Esophagus squamous epithelium (tissue), 5 donors: ENCODE measurements at places on chromosomes 7 and 10.

GRCh38 chr7:151657173-151657572 is 137.5 kb upstream of the RHEB start:
- DNase-seq: no peak

- DNase-seq: no peak
These were observed 362.6 kb upstream of the MGMT start for GRCh38 chr10:129104266-129105045.

GRCh38 chr10:10915215-10915614 is 102.5 kb upstream of the CELF2 start:
- no peak for DNase-seq

- DNase-seq: no peak
These were observed 527.6 kb downstream of the PHTF2 start for GRCh38 chr7:78326189-78326588.

GRCh38 chr7:85320699-85321476 is 134.0 kb upstream of the SEMA3D start:
- no peak for DNase-seq

DNA sequence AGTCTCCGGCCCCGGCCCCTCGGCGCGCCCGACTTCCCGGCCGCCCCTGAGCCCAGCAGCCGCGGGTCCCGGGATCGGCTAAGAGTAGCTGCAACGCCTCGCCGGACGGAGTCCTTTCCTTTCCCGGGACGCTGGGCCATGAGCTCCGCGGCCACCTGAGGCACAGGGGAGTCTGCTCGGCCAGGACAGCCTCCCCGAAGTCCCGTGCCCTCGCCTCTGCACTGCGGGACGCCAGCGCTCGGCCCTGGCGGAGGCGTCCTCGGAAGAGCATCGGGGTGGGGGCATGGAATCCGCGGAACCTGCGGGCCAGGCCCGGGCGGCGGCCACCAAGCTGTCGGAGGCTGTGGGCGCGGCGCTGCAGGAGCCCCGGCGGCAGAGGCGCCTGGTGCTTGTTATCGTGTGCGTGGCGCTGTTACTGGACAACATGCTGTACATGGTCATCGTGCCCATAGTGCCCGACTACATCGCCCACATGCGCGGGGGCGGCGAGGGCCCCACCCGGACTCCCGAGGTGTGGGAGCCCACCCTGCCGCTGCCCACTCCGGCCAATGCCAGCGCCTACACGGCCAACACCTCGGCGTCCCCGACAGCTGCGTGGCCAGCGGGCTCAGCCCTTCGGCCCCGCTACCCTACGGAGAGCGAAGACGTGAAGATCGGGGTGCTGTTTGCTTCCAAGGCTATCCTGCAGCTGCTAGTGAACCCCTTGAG is 502 bp downstream of the SLC18A3 start:
- no peak for DNase-seq

DNA sequence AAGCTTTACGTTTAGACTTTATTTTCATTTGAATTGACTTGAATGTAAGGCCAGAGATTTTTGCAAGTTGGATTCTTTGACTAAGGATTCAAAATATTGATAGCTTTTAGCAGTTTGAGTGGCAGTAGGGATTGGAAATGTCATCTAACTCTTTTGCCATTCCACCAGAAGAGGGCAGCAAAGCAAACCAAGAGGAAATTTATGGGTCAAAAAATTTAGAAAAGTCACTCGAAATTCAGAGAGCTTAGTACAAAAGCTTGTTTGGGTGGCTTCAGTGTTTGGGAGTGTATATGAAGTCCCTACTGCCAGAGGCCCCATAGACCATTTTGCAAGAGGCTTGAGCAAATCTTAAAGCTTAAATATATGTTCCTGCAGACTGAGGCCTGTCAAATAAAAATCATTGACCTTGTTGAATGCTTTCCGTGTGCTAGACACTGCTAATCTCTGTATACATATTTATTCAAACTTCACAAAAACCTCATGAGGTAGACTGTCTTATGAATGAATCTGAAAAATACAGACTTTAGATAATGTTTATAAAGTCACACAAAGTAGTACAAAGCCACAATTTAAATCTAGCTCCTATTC is 44.6 kb upstream of the RSBN1L start:
- DNase-seq: no peak

DNA sequence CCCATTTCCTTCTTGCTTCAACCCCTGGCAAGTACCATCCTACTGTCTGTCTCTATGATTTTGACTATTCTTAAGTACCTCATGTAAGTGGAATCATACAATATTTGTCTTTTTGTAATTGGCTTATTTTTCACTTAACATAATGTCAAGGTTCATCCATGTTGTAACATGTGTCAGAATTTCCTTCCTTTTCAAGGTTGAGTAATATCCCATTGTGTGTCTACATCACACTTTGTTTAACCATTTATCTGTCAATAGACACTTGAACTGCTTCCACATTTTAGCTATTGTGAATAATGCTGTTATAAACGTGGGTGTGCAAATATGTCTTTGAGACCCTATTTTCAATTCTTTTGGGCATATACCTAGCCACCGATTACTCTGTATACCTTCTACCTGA is 14.0 kb upstream of the CDK14 start:
- no peak for DNase-seq

DNA sequence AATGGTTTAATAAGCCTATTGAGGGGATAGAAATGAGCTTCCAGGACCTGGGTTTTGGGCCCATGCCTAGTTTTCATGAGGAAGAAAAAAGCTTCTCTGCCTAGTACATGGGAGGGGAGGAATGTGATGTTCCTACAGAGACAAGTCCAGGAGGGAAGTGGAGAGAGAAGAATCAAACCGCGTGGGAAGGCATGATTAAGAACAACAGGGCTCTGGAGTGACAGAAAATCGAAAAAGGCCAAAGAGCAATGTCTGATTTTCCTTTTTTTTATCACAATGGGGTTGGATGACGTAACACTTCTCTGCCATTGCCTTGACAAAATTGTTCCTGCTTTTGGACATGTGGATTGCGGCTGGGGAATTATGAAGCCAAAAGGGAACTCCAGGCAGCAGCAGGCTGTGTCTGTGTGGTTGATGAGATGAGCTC is 258.6 kb downstream of the CXCL12 start:
- DNase-seq: no peak

- DNase-seq: no peak
These were observed 15.5 kb downstream of the WAPL start for GRCh38 chr10:86506062-86506461.

DNA sequence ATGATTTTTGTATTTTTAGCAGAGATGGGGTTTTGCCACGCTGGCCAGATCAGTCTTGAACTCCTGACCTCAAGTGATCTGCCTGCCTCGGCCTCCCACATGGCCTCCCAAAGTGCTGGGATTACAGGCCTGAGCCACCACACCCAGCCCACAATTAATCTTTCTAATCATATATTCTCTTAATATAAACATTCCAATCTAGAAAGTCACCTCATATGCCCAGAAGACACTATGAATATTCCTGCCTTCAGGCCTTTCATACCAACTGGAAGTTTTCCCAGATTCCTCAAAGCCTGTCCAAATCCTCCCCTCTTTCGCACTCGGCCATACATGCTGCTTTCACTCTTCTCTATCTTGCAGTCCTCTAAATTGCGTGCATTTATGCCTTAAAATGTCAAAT is 32.6 kb downstream of the PDZD8 start:
- no peak for DNase-seq

DNA sequence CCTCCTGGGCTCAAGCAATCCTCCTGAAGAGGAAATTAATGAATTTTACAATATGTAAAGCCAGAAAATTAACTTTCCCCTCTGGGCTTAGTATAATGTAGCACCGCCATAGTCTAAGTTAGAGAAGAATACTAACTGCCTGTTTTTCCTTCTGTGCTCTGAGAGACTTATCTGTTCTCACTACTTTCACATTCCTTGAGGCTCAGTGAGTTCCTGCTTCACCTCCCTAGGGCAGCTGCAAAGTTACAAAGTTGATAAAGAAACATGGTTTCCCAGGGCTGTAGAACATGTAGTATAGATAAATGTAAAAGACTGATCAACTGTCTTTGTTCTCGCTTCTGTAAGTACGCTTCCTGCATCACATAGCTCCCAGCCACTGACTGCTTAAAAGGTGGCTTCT is 16.0 kb upstream of the OLAH start:
- no peak for DNase-seq

DNA sequence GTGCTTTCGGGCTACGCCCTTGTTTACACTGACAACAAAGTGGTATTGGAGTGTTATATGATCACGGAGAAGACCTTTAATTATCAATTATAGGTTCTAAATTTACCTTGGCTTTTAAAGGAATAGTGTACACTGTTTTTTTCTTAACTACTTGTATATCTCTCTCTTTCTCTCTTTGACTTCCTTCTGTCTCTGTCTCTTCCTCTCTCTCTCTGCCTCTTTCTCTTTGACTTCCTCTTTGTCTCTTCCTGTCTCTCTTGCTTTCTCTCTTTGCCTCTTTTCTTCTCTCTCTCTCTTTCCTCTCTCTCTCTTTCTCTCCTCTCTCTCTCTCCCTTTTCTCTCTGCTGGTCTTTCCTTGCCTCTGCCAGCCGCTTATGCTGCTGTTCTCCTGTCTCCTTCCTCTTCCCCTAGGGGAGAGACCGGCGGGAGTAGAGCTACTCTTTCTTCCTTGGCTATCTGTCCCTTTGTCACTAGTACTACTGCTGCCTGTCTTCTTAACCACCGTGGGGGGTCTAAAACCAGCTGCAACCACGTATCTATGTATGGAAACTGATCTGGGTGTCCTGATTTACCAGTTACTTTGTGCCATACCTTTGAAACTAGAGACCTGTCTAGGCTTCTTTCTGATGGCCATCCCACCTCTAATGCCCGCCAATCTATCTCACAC is 36.9 kb upstream of the GSDME start:
- no peak for DNase-seq

GRCh38 chr7:122068999-122069398 is 75.0 kb downstream of the AASS start:
- DNase-seq: no peak

GRCh38 chr7:11620406-11621253 is 211.4 kb downstream of the THSD7A start:
- DNase-seq: no peak

DNA sequence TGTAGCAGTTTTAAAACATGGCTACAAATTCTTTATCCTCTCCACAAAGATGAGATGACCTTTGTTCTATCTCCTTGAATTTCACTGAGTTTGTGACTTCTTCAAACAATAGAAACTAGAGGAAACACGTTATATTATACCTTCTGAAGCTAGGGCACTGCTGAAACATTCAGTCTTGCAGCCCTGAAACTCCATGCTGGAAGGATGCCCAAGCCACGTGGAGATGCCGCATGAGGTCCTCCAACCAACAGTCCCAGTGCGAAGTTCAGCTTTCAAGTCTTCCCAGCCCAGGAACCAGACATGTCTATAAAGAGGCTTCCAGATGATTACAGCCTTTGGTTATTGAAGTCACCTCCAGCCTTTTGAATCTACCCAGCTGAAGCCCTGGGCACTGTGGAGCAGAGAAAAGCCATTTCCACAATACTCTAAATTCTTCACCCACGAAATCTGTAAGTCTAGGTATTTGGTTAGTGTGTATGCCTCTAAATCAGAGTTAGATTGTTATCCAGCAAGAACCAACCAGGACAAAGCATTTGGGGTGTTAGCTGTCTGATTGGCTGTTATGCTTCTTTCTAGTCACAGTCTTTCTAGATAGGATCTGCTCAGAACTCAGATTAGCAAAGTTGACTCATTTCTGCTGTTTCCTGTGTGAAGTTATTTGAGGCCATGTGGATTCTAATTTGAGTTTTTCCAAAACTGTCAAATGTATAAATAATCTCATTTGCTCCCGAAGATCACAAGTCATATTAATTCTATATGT is 186.5 kb upstream of the TMEM72 start:
- no peak for DNase-seq

- DNase-seq: no peak
These were observed 624.7 kb upstream of the IGFBP3 start for GRCh38 chr7:46545790-46546189.

DNA sequence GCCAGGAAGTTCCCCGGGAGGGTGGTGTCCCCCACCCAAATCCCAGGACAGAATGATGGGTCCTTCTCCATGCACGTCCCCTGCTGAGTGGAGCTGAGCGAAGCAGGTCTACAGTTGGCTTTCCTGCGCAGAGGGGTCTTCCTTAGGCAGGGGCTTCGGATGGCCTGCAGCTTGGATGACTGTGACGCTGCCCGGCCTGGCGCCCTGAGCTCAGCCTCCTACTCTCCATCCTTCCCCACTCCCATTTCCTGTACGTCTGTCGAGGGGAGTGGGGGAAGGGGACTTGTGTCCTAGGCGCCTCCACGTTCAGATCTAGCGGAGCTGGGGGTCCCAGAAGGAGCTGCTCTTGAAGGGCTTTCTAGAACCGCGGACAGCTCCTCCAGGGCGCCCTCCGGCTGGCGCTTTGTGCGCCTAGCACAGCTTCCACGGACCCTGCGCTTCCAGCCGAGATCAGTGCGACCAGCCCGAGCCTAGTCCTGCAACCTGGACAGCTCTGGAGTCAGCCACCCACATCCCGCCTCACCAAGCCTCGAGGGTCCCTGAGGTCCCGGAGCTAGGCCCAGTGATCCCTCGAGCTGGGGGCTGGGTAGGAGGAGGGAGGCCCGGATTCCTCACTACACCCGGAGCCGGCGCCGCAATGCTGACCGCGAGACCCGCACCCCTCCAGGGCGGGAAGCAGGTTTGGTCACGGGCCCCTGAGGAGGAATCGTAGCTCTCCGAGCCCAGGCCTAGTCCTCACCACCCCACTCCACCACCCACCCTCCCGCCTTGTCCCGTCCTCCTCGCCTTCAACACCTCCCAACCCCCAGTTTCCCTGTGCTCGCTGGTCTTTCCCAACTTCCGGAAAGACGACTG is 1.9 kb downstream of the GRID1 start:
- no peak for DNase-seq

GRCh38 chr7:153938451-153938850 is 113.7 kb upstream of the DPP6 start:
- DNase-seq: no peak

- no peak for DNase-seq
These were observed 156.5 kb upstream of the AGR3 start for GRCh38 chr7:17038160-17038782.

DNA sequence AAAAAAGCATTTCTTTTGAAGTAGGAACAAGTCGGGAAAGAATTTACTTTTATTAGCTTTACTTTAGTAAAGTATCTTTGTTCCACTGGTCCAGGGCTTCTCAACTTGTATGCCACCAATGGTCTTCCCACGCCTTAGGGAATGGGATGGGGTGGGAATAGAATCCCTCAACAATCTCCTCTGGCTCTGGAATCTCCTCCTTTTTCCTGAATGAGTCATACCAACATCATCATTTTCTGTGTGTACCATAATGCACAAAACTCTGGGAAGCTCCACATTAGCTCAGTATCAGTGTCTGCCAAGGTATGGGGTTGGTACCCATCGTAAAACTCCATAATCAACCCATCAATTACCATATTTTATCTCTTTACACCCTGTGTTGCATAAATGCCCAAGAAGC is 159.4 kb upstream of the BMPER start:
- DNase-seq: no peak

DNA sequence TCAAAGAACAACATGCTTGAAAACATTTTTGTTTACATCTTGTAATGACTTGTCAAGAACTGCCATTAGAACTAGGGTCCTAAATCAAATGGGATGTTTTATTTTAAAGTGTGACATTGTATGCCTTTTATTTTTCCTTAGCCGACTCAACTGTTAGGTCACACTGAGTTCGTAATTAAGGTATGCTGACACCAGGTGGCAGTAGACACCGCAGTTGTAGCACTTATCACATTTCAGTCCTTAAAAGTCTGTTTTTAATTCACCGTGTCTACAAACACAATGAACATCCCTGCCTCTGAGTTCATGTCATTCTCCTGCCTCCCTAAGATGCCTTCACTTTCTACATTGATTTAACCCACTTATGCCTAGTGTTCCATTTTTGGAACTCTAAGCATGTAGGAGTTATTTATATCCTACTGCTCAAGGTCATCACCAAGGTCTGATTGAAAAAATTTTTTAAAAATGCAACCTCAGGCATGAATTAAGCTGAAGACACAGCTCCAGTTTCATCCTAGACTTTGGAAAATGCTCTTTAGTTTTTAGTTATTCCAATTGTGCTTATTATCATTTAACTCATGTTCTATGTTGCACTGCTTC is 186.1 kb downstream of the BMPER start:
- no peak for DNase-seq
